ENCODE measurements at places on chromosomes 12 and 14.

DNA sequence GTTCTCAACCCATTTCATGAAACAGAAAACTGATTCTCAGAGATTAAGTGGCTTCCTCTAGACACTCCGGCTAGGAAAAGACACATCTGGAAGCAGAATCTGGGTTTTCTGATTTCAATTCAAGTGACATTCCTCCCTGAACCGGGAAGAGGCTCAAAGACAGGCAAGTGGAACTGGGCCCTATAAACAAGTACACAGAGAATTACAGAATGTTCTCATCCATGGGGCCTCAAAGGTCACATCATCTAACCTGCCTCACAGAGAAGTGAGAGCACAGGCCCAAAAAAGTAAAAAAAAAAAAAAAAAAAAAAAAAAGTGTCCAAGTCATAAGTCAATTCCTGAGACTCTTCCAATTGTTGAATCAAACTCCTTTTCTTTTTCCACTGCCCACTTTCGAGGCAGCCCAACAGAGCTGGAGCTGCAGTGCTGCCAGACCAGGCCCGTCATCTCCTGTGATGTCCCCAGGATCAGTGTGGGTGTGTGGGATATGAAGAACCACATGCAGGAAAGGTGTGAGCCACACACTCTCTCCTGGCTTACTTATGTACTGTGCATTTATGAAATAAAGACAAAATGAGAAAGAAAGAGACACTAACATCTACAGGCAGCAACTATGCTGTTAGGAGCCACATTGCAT is 2.8 kb upstream of the KRT1 start:
- DNase-seq: no peak

DNA sequence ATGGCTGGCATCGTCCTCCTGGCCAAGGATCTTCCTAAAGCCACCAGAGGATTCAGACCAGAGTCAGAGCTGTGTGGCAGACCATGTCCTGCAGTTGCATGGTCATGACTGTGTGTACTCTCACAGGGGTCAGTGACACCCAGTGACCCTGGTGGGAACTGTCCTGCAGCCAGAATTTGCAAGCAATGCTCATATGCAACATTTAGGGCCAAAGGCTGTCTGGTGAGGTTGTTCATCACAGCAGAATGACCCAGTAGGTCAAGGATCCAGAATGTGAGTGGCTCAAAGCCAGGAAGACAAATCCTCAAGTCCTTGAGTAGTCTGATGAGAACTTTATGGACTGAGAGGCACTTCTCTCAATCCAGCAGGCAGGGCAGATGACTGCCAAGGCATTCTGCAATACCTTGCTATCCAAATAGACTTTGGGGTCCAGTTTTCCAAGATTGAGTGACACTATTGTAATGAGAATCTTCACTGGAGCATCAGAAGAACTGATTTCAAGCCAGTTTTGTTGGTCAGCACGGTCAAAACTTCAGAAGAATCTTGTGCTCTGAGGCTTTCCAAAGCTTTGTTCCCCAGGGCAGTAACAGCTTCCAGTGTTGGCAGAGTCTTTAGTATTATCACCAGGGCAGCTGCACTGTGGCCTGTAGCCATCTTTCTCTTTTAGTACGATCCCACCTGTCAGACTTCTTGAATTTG is 122.0 kb downstream of the PTCSC3 start:
- DNase-seq: peak; percentile 35

GRCh38 chr14:99430491-99430890 is 50.2 kb downstream of the SETD3 start:
- no peak for DNase-seq

DNA sequence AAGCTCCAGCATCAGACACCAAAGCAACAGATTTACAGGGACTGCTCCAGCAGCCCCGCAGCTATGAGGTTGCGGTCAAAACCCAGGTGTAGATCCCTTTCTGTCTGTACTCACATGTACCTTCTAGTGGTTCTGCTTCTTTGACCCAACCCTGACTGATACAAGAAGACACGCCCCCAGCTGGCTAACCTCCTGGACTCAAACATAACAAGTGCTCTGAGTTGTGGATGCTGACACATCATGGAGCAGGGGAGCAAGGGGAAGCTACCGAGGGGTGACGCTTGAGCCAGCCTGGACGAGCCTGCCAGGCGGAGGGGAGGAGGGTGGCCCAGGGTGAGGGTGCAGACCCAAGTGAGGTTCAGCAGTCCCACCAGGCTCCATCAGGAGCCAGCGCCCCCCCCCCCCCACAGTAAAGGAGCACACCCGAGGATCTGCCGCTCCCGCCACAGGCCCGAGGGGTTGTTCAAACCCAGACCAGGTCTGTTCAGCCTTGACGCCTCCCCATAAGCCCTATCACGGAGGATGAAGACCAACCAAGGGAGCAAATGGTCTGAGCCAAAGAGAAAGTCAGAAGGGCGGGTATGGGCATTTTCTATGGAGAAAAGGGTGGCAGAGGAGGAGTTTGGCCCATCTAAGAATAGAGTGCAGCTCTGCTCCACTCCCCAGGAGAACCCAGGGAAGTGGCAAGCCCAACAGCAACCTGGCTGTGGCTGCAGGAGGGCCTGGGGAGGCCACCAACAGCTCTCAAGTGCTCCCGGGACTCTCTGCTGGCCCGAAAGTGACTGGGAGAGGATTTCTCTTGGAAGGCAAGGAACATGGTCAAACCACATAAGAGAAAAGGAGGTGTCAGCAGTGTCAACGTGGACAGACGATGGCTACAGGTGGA is 229.4 kb downstream of the BCL11B start:
- DNase-seq: no peak

DNA sequence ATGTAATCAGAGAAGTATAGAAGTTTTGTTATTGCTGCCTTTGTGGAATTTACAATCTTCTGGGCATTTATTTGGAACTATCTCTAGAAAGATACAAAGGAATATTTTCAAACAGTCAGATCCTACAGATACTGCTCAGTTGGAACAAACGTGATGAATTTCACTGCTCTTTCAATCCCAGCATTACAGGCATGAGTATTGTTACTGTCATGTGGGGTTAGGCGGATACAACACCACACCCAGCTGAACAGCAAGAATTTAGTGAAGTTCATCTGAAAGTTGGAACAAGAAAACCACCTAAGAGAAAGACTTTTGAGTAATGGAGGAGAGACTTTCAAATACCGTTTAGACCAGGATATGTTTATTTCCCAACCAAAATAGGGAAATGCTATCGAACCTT is 123.3 kb upstream of the PLXNC1 start:
- no peak for DNase-seq

GRCh38 chr12:12979731-12980259 is 20.3 kb downstream of the HEBP1 start:
- no peak for DNase-seq

DNA sequence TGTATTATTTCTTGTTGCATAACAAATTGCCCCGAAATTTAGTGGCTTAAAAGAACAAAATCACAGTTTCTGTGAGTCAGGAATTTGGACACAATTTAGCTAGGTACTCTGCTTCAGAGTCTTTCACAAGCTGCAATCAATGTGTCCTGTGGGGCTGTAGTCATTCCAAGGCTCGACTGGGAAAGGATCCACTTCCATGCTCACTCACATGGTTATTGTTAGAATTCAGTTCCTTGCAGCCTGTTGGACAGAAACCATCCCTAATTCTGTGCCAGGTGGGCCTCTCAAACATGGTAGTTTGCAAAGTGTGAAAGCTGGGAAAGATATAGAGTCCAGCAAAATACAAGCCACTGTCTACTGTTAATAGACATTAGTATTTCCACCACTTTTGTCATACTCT is 59.7 kb upstream of the ARID2 start:
- DNase-seq: no peak

GRCh38 chr12:69534389-69534822 is 50.9 kb upstream of the CCT2 start:
- peak; percentile 78 for DNase-seq

DNA sequence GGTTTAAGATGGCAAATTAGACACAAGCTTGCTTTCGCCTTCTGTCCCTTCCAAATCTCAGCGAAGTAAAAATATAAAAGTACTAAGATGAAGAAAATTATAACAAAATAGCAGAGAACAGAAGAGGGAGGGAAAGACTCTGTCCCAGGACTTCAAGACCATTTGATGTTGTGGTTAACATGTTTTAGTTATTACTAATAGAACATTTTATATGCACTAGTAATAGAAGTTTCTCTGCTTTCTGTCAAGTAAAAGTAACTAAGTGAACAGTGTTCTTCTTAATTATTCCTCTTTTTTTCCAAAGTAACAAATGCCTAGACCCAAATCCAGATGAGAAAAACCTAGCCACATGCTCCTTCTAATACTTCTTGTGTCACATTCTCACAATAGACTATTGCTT is 85.1 kb upstream of the DAAM1 start:
- no peak for DNase-seq

DNA sequence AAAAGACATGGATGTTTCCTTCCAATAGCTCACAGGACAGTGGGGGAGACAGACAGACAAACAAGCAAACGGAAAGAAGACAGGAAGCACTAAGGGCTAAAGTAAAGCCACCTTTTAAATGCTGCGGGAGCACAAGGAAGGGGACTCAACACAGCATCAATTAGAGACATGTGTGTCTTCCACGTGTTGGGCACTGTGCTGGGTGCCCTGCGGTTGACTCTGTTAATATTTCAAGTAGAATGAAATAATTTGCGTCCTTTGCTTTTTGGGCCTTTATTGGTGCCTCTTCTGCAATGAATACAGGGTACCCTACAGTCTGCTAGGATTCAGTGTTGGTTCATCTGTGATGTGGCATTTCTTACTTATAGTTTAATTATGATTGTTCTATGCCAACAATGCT is 90.9 kb upstream of the CPM start:
- DNase-seq: no peak

- DNase-seq: no peak
Observed at GRCh38 chr14:67191768-67192290, 2.6 kb downstream of the GARIN2 start.

GRCh38 chr14:99479160-99479905 is 1.3 kb downstream of the SETD3 start:
- DNase-seq: peak; percentile 26

DNA sequence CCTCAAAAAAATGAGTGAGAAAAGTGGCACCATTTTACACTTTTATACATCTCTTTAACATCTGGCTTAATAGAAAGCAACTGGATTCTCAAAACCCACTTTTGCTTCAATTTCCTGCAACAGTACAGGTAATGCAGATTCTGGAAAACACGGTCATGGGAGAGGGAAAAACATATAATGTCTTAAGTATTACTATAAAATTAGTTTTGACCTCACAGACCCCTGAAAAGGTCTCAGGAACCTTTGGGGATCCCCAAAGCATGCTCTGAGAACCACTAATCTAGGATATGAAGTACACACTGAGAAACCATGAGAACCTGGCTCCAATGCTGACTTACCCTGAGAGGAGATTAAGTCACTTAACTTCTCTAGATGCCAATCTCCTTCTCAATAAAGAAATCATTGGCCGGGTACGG is 64.7 kb downstream of the PPP2R5E start:
- no peak for DNase-seq

GRCh38 chr12:19138551-19138950 is 9.0 kb downstream of the PLEKHA5 start:
- no peak for DNase-seq

- DNase-seq: no peak
Observed at GRCh38 chr12:82694970-82695369, 8.3 kb downstream of the TMTC2 start.

All from adrenal gland (tissue), 19 donors.